Heart left ventricle (tissue), 16 donors: ENCODE measurements at places on chromosomes 3 and 15.

DNA sequence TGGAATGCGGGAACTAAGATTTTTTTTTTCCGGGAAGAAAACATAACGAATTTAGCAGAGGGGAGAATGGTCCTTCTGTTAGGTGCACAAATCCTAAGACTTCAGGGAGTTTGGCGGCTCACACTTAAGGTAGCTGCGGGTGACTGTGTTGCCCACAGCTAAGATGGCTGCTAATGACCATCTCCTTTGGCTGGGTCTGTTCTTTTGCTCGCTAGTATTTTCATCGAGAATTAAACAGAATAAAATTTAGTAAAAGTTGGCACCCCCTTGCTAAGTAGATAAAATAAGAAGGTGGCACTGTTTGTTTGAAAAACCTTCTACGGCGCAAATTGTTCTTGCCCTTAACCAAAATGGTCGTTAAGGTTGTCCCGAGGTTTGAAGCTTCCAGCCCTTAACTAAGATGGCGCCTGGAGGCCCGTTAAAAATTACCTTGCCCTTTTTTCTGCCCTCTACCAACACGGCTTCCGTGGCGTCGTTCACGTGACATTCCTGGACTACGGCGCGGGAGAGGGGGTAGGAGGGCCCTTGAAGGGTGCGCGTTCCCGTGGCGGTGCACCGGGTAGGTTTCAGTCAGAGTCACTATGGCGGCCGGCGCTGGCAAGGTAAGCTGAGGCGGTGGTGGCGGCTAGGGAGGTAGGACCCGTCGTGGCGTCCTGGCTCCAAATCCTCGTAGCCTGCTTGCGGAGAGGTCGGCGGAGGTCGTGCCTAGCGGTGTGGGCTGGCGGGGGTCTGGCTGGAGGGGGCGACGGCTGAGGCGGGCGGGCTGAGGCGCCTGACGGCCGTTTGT, at the start of gene SLMAP:
TSS of gene SLMAP (plus strand) at position 569 of the 787 bp plus-strand sequence. CDS start 1,343 bp downstream, outside the sequence.
- peak; percentile 98 for DNase-seq

DNA sequence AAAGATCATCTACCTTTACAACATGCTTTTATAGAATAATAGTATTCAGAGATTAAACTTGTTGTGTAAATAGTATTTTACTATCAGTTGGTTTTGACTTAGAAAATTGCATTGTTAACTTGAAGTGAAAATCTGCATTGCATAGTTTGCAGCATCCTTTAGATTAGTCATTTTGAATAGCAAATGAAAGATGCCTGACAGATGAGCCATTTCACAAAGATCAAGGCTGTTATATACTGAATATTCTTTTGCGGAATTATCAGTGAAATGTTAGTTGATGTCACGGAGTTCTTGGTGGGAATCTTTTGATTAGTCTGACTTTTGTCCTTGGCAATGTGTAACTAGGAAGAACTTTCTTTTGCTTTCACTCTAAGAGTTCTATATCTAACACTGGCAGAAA, 24.5 kb downstream of the RSRC1 start:
- no peak for DNase-seq

- DNase-seq, result no peak
Measured at GRCh38 chr3:16784973-16785372, 99.8 kb upstream of the PLCL2 start.

DNA sequence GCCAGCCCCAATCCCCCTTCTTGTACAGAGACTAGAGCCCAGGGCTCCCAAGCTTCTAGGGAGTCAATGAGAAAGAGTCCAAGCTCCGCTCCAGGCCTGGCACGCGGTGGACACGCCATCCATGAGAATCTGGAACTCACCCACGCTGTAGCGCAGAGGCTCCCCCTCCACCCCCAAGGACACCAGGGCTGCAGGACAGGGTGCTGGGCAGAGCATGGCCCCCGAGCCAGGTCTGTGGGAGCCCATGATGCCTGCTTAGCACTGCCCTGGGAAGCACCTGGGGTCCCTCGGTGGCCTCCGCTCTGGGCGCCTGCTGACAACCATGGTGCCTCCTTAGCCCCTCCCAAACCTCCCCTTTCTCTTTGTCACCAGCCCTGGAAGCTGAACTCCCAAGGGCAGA, 28.5 kb downstream of the ACSBG1 start:
- no peak for DNase-seq

DNA sequence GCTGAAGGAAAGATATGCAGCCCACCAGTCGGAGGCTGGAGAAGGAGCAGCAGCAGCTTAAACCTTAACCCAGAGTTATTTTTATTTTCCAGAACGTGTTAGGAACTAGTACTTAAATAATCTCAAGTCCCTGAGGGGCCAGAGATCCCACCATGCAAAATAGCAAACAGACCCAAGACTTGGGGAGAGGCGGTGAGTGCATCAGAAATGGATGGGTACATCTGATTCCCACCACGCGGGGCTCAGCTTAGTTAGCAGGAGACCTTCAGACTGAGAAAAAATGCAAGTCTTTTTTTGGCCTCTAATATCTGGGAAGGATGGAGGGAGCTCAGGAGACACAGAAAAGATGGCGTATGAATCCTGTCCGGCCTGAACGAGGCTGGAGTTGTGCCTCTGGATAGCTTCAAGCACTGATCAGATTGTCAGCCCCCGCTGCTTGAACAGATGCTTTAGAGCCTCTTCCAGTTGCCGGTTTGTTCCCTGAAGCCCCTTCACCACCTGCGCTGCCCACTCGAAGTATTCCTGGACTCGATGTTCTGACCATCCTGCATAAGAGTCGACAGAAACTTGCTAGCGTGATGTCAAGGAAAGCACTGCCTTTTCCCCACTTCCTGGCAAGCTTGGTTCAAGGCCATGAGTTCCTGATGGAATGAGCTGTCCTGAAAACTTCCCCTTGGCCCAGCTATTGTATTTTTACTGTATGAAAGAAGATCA, 1.3 kb downstream of the HDDC3 start:
- no peak for DNase-seq

DNA sequence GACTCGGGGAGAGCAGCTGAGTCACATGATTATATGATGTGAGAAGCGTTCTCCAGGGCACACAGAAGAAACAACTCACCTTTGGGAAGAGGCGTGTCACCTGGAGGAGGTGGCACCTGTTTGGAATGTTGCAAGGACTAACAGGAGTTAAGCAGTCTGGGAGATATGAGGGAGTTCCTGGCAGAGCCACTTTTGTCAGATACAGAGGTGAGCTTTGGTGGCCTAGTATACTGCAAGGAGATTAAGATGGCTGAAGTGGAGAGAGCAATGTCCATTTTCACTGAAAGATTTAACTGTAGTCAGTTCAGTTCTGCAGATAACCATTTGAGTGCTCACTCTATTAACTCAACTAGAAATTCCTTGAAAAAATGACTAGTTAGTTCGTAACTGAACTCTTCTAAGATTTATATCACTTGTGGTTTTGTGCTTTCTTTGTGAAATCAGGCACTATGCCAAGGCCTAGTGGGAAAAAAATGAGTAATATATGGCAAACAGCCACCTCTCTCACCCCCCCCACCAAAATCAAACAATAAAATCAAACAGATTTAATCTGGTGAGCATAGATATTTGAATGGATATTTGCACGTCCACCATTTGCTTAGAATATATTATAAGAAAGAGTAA, 61.3 kb downstream of the CRYBG3 start:
- no peak for DNase-seq

DNA sequence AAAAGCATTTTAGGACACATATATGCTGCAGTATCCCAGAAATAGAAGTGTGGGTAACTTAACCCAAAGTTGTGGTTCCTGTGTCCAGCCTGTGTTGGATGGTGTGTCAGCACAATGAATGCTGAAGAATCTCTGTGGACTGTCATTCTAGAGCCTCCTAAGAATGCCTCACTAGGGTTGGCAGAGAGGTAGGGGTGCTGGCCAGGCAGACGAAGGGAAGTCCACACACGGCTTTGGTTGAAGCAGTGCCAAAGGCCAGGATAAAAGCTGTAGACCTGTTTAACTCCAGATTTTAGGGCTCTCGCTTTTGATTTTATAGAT, 43.7 kb upstream of the TIPARP start:
- DNase-seq, result no peak

DNA sequence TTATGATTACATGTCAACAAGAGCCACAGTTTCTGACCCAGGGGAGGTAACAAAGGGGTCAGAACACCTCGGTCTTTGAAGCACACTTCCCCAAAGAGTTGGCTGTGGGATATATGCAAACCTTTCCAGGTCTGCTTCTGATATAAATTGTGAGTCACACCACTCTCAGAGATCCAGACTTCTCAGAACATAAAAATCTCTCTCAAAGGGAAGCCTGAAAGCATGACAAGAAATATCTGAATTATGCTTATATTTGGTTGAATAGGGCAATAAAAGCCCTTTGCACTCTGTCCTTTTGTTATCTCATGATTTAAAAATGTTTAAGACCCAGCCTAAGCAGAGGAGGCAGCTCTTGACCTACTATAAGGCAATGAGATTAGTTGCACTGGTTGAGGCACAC, 56.8 kb downstream of the MYH15 start:
- DNase-seq, result no peak

DNA sequence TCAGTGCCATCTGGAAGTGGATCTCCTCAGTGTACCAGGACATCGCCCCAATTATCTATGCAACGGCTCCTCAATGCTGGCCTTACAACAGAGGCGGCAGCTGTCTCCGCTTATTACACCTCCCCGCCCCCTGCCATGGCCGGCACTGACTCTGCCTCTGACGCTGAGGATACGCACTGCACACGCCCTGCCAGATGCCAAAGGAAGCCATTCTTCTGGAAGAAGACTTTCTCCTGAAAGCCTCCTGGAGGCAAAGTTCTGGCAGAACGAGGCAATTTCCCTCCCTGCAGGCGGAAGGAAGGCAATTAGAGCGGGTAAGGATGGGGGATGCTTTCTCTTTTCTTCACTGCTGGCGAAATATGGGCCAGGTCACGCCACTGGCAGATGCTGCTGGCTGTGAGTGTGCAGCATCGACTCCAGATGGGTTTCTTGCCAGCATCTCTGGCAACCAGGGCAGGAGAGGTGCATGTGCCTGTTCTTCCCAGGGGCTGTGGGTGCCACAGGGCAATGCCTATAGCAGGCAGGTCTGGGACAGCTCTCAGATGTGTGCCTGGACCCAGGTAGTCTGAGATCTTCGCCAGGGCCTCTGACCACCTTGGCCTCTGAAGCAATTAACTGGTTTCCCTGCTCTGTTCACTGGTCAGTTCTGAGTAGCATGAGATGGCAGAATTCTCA, 62.2 kb upstream of the MRPS22 start:
- DNase-seq, result no peak

DNA sequence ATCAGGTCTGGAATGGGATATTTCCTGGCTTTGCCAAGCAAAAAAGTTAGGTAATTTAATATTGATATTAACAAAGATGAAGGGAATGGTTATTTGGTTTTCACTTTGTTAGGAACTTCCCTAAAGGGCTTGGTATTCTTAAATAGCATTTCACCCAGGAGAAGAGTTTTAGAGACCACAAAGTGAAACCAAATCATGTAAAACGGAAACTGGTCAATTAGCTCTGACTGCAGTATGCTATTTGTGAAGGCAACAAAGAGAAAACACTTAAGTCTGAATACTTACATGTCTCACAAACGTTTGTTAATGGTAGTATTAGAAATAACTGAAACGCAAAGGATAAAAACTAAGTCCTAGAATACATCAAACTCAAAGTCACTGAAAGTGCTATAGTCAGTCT, 32.4 kb upstream of the SETMAR start:
- DNase-seq, result no peak

DNA sequence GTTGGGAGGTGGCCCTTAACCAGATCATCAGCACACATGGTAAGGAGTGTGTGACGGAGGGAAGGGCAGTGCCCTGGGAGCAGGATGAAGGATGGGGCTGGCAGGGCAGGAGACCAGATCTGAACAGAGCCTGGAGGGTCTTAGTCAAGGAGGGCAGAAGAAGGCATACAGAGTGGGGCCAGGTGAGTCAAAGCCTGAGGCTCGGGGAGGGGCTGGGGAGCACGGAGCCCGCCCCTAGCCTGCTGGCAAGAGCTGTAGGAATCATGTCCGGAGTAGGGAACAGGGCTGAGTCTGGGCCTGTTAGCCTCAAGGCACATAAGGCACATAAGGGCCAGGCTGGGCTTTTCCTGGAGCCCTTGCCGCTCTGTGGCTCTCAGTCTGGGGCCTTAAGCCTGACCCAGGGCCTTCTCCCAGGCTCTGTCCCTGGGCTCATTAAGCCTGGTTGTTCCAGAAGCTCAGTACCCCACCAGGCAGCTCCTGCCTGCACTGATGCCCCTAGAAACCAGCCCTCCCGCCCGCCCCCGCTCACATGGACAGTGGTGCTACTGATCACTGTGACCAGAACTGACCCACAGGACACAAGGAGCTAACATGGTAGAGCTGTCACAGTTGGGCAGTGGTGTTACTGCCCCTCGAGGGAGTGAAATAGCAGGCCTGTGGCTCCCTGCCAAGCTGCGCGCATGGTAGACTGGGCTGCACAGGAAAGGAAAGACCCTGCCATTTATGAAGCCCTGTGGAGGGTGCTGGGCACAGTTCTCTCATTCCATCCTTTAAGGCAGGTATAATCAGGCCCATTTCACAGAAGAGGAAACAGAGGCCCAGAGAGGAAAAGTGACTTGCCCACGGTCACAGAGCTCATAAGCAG, 14.6 kb downstream of the ISG20 start:
- DNase-seq, result no peak

DNA sequence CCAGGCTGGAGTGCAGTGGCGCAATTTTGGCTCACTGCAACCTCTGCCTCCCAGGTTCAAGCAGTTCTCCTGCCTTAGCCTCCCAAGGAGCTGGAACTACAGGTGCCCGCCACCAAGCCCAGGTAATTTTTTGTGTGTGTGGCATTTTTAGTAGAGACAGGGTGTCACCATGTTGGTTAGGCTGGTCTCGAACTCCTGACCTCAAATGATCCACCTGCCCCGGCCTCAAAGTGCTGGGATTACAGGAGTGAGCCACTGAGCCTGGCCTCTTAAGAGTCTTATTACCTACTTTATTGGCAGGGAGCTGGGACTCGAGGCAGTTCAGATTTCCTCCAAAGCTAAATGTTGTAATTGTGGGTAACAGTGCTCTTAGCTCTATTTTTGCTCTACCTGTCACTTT, 16.4 kb downstream of the PXYLP1 start:
- no peak for DNase-seq

GRCh38 chr15:56519000-56519399, 54.1 kb upstream of the MNS1 start:
- DNase-seq, result no peak

- no peak for DNase-seq
Measured at GRCh38 chr3:128353991-128354687, 112.6 kb downstream of the DNAJB8 start.

DNA sequence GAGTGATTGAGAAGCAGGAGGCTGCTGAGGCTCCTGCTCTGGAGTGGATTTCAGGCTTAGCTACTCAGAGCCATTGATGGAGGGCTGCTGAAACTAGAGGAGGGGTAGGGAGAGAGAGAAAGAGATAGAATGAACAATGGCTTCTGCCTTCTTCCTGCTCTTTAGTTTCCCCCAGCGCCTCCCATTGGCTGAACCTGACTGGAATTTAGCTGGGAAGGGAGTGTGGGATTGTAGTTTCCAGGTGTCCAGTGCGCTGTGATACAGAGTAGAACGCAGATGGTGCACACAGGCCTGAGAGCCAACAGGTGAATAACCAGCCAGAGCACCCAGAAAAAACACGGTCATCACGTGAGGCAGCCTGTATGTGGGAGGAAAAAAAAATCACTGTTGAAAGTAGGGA, 140.1 kb downstream of the IL20RB start:
- no peak for DNase-seq
